GM13977 (cell line): ENCODE measurements at places on chromosomes 12 and 14.

DNA sequence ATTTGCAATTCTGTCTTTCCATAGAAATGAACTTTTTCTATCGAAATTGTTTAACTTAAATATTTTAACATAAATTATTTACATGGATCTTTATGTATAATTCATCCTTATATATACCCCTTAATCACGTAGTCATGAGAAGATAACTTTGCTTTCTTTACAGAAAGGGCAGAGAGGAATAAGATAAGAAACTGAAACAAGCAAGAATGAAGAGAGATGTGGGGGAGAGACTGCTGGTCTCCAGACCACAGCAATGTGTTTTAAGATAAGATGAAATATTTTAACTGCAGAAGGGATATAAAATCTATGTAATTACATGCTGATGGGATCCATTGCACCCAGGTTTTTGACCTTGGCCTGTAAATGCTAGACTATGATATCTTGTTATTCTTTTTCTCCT is 34.7 kb upstream of the DNM1L start:
- no peak for DNase-seq

GRCh38 chr14:97709552-97709951 is 912.4 kb downstream of the VRK1 start:
- no peak for DNase-seq

- no peak for DNase-seq
These were observed 426.2 kb downstream of the IPO8 start for GRCh38 chr12:30269496-30269895.

- DNase-seq: no peak
These were observed 19.0 kb downstream of the ATXN2 start for GRCh38 chr12:111580119-111580425.

DNA sequence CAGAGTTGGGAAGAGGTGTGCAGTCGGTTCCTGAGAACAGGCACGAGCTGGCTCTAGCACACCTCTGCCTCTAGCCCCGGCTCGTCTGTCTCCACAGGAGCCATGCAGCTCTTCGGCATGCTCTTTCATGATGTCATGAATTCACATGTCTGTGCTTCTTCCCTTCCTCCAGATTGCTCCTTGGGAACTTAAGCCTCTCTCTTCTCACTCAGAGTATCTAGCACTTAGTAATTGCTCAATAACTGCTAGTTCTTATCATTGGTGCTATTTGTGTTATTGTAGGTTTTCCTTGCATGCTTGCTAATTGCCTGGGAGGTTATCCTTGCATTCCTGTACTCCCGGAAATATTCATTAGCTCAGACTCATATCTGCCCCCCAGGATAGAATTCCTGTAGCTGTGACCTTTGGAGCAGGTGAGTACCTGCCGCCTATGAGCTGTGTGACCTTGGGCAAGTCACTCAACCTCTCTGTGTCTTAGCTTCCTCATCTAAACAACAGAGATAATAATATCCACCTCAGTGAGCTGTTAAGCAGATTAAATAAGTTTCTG is 19.5 kb downstream of the FAM181A start:
- no peak for DNase-seq

DNA sequence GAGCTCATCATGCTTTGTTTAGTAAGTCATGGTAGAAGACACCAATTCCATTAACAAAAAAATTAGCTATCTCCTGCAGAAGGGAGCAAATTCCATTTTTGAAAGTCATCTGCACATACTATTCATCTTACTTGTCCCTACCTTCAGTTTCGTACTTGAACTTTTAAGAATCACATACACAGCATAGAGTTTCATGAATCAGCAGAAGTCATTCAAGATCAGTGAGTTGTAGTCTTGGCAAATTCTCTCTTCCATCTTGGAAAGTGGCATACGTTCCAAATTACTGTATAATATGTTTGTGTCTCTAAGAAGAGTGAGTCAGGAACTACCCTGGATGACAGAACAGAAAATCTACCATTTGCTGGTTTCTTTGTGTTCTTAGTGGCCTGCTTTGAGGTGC is 14.1 kb downstream of the VRK1 start:
- DNase-seq: no peak

- peak; percentile 94 for DNase-seq
These were observed at the start of gene ARL6IP4 for GRCh38 chr12:122980183-122981035. Gene ARL6IP4 (plus strand): TSS chr12:122980681. CDS start chr12:122981140, 459 bp downstream.

DNA sequence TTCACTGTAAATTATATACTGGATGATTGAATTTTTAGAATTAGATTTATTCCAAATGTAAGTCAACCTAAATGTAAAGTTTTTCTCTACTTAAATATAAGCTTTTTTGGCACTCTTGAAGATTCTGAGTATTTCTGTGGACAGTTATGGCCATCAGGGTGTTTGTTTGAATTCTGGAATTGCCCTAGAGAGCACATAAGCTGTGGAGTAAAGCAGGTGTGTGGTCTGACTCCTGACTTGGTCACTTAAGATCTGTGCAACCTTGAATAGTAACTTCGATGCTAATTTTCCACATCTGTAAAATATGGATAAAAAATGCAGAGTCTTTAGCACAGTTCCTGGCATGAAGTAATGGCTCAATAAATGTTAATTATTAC is 64.4 kb downstream of the FUT8 start:
- no peak for DNase-seq

DNA sequence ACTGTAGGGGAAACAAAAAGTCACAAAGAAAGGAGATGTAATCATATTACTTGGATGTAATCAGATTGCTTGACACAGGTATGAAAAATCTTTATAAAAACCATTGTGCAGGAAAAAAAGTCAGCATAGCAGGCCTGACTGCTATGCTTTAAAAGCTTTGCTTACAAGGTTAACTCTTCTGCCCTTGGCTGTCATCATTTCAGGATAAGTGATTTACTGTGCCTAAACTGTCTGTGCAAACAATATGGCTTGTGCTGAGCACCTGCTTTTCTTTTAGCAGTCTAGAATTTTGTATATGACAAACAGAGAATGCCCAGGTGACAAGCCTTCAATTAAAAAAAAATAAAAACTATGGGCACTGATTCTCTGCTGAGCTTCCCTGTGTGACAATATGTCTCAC is 63.8 kb upstream of the PLEKHG7 start:
- no peak for DNase-seq

DNA sequence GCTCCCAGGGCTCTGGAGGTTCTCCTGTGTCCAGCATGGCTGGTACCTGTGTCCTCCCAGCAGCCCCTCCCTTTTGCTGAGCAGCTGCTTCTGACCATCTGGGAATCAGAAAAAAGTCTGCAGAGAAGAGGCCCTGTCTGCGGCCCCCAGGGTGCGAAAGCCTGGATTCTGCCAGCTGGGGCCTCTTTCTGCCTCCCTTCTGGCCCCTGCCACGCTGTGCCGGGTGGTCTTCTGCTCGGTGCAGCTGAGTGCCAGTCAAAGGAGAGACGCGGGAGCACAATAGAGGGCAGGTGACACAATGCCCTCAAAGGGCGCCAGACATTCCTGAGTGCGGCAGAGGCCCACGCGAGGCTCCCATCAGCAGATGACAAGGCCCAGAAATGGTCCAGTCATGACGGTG is 12.6 kb downstream of the BTBD6 start:
- no peak for DNase-seq
